ENCODE measurements at places on chromosomes 16 and 17.
A peak's percentile ranks its signal among the peaks of the same experiment; 100 is the strongest.

DNA sequence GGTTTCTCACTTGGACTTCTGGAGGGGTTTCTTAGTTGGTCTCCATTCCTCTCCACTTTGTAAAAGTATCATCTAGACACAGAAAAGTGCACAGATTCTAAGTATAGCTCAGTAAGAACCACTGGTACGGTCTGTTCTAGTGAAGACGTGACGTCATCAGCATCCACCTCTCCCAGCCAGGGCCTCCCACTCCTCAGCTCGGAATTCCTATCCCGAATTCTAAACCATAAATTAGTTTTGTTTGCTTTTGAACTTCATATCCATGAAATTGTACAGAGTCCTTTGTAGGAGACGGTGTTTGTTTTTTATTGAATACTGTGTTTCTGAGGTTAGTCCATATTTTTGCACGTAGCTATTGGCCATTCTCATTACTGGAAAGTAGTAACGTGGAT is 25.5 kb downstream of the FOXK2 start:
- no peak for DNase-seq

DNA sequence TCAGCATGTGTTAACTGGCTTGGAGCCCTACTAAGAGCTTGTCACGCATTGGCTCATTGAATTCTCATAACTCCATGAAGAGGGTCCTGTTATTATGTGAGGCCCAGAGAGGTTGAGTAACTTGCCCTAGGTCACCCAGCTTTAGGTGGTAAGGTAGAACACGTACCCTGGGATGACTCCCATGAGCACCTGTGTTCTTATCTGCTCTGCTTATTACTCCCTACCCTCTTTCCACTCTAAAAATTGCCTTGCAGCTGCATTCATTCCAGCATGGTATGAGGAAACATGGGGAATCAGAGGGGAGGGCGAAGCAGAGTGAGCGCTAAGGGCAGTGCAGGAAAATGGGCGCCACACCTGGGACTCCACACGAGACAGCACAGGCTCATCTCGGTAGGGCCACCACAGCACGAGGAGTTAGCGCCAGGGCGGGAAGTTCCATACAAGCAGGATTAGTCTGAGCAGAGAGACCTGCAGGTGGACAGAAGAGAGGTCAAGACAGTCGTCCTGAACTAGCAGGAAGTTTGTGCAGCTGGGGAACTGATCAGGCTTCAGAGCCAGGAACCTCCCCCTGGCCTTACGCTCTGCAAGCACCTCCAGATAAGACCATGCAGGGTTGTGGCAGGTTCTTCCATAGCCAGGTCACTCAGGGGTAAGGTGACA is 10.1 kb downstream of the COPZ2 start:
- no peak for DNase-seq

DNA sequence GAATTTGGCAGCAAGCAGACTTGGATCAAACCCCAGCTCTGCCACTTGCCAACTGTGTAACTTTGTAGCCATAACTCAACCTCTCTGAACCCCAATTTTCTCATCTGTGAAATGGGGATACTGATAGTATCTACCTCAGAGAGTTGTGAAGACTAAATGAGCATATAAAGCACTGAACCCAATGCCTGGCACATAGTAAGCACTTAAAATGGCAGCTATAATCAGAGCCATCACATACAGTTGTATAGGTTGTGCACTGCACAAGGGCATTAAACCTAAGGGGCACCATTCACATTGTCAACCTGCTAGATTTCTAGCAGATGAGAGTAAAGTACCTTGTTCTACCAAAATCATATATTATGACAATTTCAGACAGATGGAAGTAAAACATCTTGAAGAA is 10.6 kb upstream of the CPNE2 start:
- DNase-seq, result no peak

DNA sequence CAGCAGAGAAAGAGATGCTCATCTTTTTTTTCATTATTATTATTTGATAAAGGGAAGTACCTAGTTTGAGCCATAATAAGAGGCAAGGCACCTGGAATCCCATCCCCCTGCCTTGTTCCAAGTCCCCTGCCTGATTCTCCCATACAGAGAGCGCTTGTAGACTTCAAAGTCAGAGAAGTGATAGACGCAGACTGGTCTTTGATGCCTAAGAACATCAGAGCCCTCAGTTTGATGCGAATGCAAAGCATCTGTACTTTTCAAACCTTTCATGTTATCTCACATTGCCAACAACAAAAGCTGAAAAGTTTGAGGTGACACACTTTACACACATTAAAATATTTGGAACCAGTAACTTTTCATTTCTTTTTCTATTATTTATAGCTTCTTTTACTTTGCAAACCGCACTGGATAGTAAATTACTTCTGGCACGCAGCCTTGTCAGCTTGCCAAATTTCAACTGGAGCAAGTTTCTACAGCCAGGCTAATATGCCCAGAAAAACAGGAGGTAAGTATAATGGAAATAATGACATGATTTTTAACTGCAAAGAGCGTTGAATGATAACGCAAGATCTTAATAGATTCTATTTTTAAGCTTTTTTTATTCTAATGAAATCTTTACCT is 5.9 kb upstream of the UTP6 start:
- DNase-seq, result no peak

DNA sequence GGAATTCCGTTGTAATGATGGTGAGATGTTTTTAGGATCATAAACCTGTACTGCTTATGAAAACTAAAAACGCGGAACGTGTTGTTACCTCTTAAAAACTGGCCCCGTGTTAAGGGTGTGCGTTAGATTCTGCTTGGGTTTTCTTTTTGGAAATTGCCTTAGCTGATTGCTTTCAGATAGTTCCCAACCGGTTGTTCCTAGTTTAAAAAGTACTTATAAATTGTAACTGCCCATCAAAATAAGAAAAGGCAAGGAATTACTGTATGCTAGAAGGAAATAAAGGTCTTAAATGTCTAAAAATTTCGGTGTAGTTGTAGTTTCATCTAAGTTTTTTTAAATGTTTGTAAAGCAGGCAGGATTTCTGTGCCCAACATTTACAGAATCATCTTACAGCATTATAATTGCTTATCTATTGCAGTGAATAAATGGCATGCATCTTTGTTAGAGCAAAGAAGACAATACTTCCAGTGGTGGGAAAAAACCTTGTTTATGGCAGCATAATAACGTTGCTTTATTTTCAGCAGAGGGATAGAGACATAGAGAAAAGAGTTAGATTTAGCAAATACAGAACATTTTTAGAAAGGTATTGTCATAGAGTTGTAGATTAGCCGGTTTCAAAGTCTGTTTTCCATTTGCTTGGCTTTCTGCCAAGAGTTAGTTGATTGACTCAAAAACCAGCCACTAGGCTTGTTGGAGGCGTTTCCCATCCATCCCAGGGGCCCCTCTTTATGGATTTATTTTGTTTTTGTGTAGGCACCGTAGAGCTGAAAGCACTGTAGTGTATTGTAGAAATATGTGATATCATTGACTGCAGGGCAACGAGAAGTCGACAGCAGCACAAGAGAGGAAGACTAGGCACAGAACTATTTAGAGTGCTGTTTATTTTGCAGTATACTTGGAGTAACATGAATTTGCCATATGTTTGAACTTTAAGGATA is 1.7 kb downstream of the PPM1D start:
- DNase-seq, result peak; percentile 64

- DNase-seq, result no peak
These were observed 47.2 kb downstream of the SCNN1G start for GRCh38 chr16:23229714-23230113.

Measured in activated CD4-positive, alpha-beta T cell treated with anti-CD3 and anti-CD28 coated beads, Interleukin-2, Interleukin-4, amounts not matched to agents 100 ng/mL and 50 ng/mL, durations not matched to agents 16 hours and 8 hours (primary cell).